ENCODE measurements at places on chromosomes 4 and X.
A peak's percentile ranks its signal among the peaks of the same experiment; 100 is the strongest.

DNA sequence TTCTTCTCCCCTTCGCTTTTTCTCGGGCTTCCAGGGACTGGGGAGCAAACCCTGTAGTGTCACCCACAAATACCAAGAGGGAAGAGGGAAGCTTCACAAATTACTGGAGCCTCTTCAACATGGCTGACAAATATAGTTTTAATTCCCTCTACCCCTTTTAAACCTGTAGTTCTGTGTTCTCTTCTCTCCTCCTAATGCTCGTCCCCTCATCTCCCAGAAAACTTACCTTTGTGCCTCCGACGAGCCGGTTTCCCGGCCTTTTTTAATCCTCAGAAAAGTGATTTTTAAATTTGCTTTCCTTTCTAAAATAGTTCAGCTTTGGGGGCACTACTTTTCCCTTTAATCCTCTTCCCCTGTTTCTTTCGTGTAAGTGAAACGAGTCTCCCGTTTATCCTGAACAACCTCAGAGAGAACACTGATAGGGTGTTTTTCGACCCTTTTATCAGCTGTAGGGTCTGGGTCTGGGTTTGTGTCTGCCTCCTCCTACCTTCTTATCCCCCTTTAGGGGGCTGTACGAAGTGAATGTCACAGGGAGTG lies 408 bp downstream of the TET2 start:
- no peak for DNase-seq

DNA sequence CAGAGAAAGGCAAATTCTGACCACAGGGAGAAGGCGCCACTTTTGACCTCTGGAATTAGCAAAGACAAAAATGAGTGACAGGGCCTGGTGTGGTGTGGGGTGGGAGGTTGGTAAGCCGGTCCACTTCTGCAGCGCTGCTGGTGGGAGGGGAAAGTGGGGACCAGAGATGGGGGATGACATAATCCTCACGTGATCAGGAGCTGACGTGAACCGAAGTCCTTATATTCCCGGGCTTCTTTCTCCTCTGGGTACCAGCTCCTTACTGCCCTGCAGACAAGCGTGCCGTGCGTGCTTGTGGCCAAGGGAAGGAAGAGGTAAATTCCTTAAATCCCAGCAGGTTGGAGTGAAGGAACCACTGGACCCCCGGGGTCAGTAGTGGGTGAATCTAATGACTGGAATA lies at the start of gene TCEAL7:
Gene TCEAL7 (plus strand): TSS at position 249 of the 400 bp plus-strand sequence. CDS start 1,165 bp downstream, outside the sequence.
- DNase-seq: no peak

- DNase-seq: no peak
Observed at GRCh38 chrX:97984641-97985040, 1100.9 kb downstream of the RPA4 start.

GRCh38 chrX:42462917-42463316 lies 315.0 kb downstream of the PPP1R2C start:
- no peak for DNase-seq

- no peak for DNase-seq
Observed at GRCh38 chr4:161892951-161893350, 270.8 kb downstream of the FSTL5 start.

DNA sequence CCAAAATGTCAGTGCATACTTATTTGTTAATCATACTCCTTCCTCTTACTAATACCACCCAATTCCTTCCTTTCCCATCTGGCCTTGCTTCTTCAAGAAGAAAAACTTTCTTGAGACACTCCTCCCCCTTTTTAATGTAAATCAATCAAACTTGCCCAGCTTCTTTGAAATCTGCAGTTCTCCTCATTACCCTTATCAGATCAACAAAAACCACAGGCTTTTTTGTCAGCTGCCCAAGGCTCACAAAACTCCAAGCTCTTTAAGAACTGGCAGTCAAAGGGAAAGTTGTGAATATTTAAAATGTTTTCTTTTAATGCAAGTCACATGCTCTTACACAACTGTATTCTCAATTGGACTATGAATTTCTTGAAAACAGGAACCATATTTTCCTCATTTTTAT lies 11.3 kb upstream of the MYOZ2 start:
- DNase-seq: peak; percentile 51

GRCh38 chr4:154189346-154189745 lies 302.3 kb downstream of the DCHS2 start:
- no peak for DNase-seq

DNA sequence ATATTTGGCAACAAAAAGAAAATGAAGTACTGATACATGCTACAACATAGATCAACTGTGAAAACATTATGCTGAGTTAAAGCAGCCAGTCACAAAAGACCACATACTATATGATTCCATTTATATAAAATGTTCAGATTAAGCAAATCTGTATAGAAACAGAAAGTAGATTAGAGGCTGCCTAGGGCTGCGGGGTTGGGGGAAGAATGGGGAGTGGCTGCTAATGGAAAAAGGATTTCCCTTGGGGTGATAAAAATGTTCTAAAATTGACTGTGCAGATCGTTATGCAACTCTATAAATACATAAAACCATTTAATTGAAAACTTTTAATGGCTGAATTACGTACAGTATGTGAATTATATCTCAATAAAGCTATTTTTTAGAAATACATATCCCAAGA lies 46.8 kb downstream of the NEK1 start:
- DNase-seq: no peak

DNA sequence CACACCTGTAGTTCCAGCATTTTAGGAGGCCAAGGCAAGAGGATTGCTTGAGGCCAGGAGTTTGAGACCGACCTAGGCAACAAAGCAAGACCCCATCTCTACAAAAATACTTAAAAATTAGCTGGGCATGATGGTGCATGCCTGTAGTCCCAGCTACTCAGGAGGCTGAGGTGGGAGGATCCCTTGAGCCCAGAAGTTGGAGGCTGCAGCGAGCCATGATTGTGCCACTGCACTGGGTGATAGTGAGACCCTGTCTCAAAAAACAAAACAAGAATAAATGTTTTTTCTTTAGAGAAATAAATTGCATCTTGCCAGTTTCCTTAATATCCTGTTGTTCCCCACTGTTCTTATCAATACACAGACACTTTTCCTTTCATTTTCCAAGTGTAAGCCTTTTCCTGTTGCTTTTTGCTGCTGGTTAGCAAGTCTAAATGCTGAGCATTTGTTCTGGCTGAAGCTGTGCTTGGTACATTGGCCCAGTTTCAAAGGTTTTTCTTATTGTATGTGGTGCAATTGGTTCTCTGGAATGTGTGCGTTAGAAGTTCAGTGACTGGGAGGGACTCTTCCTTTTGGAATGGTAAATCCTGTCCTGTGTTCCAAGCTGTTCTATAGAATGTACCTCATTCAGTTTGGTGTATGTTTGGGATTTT lies 98.2 kb downstream of the AFF1 start:
- no peak for DNase-seq

DNA sequence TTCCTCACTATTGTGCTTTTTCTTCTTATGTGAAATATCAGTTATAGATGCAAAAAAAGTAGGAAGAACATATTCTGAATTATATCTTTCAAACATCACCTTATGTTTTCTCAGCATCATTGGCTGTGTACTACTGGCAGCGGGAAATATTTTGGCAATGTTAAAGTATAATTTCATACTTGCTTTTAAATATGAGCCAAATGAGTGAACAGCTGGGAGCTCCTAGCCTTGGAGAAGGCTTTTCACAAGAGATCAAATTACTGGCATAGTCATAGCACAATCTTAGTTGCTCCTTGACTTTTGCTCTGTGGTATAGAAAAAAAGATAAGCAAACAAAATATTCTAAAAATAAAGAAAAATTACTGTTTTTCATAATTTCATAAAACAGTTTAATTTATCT lies 1575.8 kb upstream of the PABPC4L start:
- DNase-seq: no peak

DNA sequence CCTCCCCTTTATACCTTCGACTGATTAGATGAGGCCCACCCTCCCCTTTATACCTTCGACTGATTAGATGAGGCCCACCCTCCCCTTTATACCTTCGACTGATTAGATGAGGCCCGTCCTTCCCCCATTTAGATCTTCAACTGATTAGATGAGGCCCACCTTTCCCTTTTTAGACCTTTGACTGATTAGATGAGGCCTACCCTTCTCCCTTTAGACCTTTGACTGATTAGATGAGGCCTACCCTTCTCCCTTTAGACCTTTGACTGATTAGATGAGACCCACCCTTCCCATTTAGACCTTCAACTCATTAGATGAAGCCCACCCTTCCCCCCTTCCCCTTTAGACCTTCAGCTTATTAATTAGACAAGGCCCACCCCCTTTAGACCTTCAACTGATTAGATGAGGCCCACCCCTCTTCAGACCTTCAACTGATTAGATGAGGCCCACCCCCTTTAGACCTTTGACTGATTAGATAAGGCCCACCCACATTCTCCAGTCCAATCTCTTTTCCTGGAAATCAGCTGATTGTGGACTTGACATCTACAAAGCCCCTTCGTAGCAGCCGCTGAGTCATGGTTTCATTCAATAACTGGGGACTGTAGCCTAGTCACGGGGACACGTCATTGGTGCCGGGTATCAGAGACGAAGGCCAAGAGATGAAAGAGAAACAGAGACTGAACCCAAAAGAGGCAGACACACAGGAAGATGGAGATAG lies 28.8 kb upstream of the IL3RA start:
- no peak for DNase-seq

DNA sequence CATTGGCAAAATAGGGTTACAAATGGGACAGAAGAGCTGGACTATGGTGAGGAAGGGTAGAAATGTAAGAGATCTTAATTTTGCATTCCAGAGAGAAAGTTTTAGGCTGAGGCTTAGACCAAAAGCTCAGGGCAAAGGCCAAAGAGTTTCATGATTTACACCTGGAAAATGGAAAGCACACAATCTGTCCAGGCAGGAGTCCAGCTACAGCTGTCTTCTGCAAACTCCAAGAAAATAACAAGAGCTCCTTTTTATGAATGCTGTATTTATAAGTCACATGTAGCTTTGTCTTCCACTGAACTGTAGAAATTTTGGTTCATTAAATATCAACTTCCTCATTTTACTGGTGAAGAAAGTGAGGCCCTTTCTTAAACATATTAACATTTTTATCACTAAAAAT lies 288.0 kb upstream of the ATOH1 start:
- no peak for DNase-seq

GRCh38 chrX:48784726-48785125 lies 1.7 kb upstream of the GATA1 start:
- DNase-seq: no peak

DNA sequence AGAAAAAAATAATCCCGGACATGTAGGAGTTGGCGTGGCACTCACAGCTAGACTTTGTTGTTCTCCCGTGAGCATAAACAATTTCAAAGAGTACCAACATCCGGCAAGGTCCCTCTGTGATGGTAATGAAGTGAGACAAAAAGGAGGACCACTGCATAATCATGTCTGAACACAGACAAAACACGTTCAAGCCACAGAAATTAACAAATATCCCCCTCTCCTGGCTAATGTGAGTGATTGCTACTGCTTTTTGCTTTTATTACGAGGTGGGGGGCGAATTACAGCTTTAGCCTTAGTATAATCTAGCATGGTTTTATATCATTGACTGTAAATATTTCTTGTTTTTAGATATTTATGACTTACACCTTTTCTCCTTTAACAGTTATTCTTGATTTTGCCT lies 118.5 kb downstream of the PLS3 start:
- no peak for DNase-seq

DNA sequence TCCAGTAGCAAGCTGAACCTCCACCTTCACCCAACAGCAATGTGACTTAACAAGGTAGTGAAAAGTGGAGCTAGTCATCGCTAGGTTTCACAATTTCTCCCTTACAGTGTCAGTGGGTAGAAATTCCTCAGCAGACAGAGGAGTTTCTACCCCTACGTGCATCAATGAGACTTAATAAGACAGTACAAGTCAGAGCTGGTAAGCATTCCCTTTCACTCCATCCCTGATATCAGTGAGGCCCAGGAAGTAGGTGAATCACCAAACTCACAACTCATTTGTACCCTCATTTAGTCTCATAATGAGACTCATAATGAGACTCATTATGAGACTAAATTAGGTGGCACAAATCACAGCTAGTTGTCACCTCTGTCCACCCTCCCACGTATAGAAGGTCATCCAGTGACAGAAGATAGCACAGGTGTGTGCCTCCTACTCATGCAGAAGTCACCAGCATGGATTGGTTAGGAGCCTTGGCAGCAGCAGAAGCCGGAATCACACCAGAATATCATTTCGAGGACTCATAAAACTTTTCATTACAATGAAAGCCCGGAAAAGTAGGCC lies 50.8 kb upstream of the NUDT10 start:
- no peak for DNase-seq

DNA sequence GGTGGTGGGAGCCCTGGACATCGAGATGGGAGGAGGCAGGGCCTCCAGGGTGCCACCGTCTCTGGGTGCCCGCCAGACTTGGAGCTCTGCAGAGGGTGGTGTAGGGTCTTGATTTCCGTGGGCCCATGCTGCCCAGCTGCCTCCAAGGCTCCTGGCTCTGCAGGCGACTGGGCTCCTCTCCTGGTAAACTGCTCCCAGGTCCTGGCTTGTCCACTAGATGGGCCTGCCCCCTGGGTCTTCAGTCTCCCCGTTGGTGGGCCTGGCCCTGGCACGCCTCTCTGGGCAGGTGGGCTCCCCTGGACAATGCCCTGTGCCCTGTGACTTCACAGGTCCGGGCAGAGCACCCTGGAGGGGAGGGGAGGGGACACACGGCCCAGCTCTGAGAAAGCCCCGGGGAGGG lies 7.7 kb downstream of the FGFR3 start:
- DNase-seq: no peak

DNA sequence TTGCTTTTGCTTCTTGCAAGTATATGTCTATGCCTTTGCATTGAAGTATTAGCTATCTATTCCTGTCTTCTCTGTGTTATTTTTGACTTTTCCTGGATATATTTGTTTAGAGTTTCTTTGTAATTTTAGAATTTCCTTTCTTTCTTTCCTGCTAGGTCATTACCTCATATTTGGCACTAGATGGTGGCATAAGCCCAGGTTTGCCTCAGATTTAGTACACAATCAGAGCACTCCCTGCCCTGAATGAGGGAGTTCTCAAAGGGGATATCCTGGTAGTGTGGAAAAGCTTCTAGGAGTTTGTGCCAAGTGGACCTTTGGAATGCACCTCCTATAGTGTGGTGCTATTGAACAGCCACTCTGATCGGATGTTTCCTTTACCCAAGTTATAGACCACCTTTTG lies 181.6 kb downstream of the UGT8 start:
- no peak for DNase-seq

DNA sequence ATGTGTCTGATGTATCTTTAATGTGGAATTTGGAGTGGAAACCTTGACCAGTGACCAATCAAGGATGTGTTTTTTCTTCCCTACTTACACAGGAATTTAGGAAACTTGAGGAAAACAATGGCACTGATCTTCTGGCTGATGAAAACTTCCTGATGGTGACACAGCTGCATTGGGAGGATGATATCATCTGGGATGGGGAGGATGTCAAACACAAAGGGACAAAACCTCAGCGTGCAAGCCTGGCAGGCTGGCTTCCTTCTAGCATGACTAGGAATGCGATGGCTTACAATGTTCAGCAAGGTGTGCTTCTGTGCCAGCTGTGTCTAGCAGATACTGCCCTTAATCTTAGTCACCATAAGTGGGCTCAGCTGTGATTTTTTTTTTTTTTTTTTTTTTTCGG lies 12.6 kb downstream of the TAF1 start:
- DNase-seq: no peak

DNA sequence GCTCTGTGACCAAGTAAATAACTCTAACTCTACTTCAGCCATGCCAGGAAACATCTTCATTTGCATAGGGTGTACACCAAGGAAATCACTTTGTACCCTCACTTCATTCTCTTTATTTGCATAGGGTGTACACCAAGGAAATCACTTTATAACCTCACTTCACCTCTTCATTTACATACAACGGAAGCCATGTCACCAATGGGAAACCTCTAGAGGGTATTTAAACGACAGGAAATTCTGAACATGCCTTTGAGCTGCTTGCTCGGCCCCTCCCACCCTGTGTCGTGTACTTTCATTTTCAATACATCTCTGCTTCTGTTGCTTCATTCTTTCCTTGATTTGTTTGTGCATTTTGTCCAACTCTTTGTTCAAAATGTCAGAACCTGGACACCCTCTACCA lies 848.1 kb upstream of the FRG1 start:
- no peak for DNase-seq

All from suppressor macrophage (primary cell).